ENCODE measurements at places on chromosomes 3 and 15. TPM values are rescaled to one million over a fixed set of nuclear protein-coding genes. Genes with fewer than 3 reads are reported as not detected.

- H3K36me3 ChIP-seq, result no peaks in the 10 kb centered on the region
- H3K4me3 ChIP-seq, result no peak overlapping the region
- peaks cover 3% of the 10 kb centered on the region for H3K27me3 ChIP-seq
- no peaks in the 10 kb centered on the region for H3K4me1 ChIP-seq
Observed at GRCh38 chr3:134743006-134743405, 52.1 kb upstream of the EPHB1 start.

- no peak overlapping the region for H3K27ac ChIP-seq
- H3K27me3 ChIP-seq, result peaks cover 18% of the 10 kb centered on the region
- no peaks in the 10 kb centered on the region for H3K36me3 ChIP-seq
- peak; percentile 71 for DNase-seq
- no peak overlapping the region for H3K4me3 ChIP-seq
- 0 out of 2 replicates have a peak, but pooled peaks cover 2% of the 10 kb centered on the region for H3K4me1 ChIP-seq
Observed at GRCh38 chr15:70569091-70569713, 194.2 kb downstream of the UACA start.

The MYH15 gene
- total RNA-seq, result 0.28 TPM

DNA sequence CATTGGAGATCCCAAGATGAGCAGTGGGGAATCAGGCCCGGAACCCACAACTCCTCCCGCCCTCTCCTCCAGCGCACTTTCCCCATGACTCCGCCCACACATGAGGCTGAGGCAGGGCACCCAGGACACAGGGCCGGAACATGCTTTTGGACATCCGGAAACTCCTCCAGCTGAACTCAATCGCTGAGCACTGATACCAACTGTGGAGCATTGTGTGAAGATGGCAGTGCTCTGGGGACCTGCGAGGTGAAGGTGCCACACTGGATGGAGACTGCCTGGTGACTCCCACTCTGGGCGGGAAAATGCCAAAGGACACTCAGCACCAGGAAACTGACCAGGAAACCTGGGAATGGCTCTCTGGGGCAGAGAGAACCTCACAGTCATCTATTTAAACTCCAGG, 189.1 kb downstream of the FAM43A start:
- no peak for DNase-seq
- no peaks in the 10 kb centered on the region for H3K27me3 ChIP-seq
- no peaks in the 10 kb centered on the region for H3K36me3 ChIP-seq

The SPSB4 gene
- total RNA-seq, result not detected

DNA sequence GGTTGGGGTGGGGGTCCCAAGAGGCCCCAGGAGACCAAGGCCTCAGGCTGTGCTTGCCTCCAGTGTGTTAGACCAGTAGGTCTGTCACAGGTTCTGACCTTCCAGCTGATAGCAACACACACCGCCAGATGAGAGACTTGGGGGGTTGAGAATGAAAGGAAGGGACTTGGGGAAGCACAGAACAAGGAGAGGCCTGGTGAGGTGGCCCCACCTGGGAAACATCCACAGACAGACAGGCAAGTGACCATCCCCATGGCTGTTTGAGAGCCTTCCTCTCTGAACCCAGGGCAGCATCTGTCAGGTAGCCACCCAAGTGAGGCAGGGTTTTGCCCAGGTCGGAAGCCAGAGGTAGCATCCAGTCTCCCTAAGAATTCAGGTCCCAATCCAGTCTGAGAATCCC, 35.0 kb upstream of the VPS8 start:
- H3K36me3 ChIP-seq, result no peaks in the 10 kb centered on the region
- no peaks in the 10 kb centered on the region for H3K27me3 ChIP-seq
- peaks cover 10% of the 10 kb centered on the region for H3K4me1 ChIP-seq
- H3K27ac ChIP-seq, result no peak overlapping the region
- H3K4me3 ChIP-seq, result no peak overlapping the region
- no peak for DNase-seq

The FBXL22 gene
- 0.28 TPM for total RNA-seq

DNA sequence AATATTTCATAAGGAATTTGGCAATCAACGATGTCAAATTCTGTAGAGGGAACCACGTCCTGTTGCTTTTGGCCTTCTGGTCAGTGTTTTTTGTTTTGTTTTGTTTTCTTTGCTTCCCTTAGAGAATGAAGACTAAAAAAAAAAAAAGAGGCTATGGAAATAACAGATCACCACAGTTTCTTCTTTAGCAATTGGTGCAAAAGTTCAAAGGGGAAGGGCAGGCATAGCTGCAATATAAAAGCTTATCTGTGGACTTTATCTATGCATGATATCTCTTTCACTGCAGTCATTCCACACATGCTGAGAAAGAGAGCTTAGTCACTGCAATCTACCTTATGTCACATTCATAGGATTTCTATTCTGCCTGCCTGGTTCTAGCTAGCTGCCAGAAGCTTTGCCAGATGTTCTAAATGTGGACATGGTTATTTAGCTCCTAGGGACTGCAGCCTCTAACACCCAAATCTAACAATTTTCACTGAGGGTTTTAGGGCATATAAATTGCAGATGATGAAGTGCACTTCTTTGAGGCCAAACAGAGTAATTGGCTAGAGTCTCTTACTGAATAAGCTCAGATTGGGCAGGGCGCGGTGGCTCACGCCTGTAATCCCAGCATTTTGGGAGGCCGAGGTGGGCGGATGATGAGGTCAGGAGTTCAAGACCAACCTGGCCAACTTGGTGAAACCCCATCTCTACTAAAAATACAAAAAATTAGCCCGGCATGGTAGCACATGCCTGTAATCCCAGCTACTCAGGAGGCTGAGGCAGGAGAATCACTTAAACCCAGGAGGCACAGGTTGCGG, 637.2 kb downstream of the NTRK3 start:
- H3K36me3 ChIP-seq, result no peaks in the 10 kb centered on the region
- DNase-seq, result peak; percentile 44
- H3K27me3 ChIP-seq, result no peaks in the 10 kb centered on the region
- no peak overlapping the region for H3K4me3 ChIP-seq
- no peak overlapping the region for H3K27ac ChIP-seq
- no peaks in the 10 kb centered on the region for H3K4me1 ChIP-seq

DNA sequence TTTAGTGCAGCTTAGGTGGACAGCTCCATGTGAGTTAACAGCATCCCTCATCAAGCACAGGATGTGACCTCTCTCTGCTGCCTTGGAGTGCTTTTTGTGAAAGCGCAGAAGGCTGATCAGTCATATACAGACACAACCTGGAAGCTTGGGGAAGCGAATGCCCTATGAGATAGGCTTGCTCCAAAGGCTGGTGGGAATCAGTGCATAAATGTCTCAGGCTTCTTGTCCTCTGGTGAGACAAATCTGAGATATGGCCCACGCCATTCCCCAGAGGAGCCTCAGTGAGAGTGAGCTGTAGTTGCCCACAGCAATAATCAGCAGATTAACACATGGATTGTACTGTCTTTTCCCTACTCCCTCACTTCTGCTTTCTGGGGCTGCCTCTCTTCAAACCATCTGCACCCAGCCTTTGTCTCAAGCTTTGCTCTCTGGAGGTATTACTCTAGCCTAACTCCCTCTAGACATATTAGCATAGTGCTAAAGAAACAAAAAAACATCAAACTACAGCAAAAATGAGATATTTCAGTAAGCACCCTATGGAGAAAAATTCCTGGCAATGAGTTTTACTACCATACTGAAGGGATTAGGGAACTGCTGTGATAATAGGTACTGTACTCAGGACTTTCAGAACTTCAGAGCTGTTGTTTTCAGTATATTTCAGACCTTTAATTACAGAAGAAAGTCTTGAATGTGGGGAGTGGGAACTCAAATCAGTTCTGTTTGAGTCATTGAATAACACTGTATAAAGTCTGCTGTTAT, 113.7 kb downstream of the OXSM start:
- no peaks in the 10 kb centered on the region for H3K27me3 ChIP-seq
- no peaks in the 10 kb centered on the region for H3K36me3 ChIP-seq
- peaks cover 2% of the 10 kb centered on the region for H3K4me1 ChIP-seq
- DNase-seq, result no peak
- H3K27ac ChIP-seq, result no peak overlapping the region
- no peak overlapping the region for H3K4me3 ChIP-seq

DNA sequence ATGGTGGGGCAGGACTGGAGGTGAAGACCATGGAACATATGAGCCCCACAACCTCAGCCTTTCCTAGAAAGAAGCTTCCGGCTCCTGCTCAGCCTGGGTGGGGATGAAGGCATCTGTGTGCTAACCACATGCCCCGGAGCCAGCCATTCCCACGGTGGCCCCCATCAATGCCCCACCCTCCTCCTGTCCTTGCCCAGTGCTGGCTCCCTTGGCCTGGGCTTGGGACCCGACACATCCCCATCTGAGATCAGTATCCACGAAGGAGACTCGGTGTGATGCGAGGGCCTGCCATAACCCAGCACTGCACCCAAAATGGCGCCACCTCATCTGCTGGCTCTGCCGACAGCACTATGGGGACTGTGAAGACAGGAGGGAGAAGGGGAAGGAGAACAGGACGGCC, 16.5 kb upstream of the PLXND1 start:
- no peak for DNase-seq
- H3K4me3 ChIP-seq, result no peak overlapping the region
- no peaks in the 10 kb centered on the region for H3K27me3 ChIP-seq
- H3K27ac ChIP-seq, result no peak overlapping the region
- H3K4me1 ChIP-seq, result peaks cover 20% of the 10 kb centered on the region
- no peaks in the 10 kb centered on the region for H3K36me3 ChIP-seq

- no peak overlapping the region for H3K4me3 ChIP-seq
- H3K27ac ChIP-seq, result no peak overlapping the region
- H3K4me1 ChIP-seq, result no peaks in the 10 kb centered on the region
- H3K36me3 ChIP-seq, result peaks cover 7% of the 10 kb centered on the region
- H3K27me3 ChIP-seq, result no peaks in the 10 kb centered on the region
Observed at GRCh38 chr3:183871541-183871940, 13.1 kb downstream of the PARL start.

GRCh38 chr3:150256318-150256717, 151.8 kb upstream of the TSC22D2 start:
- DNase-seq, result no peak
- no peaks in the 10 kb centered on the region for H3K27me3 ChIP-seq
- H3K4me1 ChIP-seq, result peaks cover 9% of the 10 kb centered on the region
- no peaks in the 10 kb centered on the region for H3K36me3 ChIP-seq
- no peak overlapping the region for H3K4me3 ChIP-seq

- no peaks in the 10 kb centered on the region for H3K36me3 ChIP-seq
- no peaks in the 10 kb centered on the region for H3K27me3 ChIP-seq
- no peaks in the 10 kb centered on the region for H3K4me1 ChIP-seq
Observed at GRCh38 chr3:166809520-166809919, 570.6 kb downstream of the ZBBX start.

The ENTPD3 gene
- not detected for total RNA-seq

The AADACL2 gene
- total RNA-seq, result not detected

DNA sequence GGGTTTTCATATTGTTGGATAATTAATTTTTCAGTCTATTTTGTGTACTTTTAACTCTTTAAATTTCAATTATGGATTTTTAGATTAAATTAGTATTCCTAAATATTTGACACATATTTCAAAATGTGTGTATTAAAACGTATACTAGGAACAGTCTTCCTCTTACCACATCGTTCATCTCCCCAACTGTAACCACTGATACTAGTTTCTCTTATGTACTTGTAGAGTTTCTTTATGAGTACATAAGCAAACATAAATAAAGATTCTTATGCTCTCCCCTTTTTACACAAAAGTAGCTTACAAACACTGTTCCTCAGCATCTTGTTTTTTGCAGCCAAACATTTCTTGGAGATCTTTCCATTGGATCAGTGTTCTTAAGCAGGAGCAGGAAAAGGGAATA, 45.9 kb downstream of the CMSS1 start:
- H3K36me3 ChIP-seq, result peaks cover 32% of the 10 kb centered on the region
- peaks cover 35% of the 10 kb centered on the region for H3K4me1 ChIP-seq
- DNase-seq, result no peak
- no peak overlapping the region for H3K27ac ChIP-seq
- H3K27me3 ChIP-seq, result no peaks in the 10 kb centered on the region
- H3K4me3 ChIP-seq, result no peak overlapping the region

DNA sequence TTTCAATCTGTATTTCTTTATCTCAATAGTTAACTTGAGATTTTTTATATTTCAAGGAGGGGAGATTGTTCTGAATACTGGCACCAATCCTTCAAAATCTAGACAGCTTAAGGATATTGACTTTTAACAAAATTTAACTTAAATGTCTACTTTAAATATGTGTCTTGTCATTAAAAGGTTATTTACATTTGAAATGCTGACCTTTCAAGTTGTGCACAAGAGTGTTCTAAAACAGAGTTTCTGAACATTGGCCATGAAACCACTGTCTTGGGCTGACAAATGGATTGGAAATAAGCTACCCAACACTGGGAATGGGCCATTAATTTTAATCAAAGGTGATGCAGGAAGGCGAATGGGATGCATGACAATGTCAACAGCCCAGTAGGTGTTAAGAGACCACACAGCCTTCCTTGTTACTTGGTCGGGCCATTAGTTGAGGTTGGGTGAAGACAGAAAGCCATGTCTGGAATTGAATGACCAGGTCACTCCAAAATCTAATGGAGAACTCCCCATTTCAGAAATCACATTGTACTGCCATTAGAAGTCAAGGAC, 128.5 kb downstream of the CDIN1 start:
- H3K4me1 ChIP-seq, result no peaks in the 10 kb centered on the region
- no peaks in the 10 kb centered on the region for H3K27me3 ChIP-seq
- H3K36me3 ChIP-seq, result no peaks in the 10 kb centered on the region
- no peak overlapping the region for H3K4me3 ChIP-seq

- H3K27ac ChIP-seq, result peak overlapping the region; percentile 96
- peak overlapping the region; percentile 96 for H3K4me3 ChIP-seq
- H3K36me3 ChIP-seq, result no peaks in the 10 kb centered on the region
- H3K4me1 ChIP-seq, result no peaks in the 10 kb centered on the region
Observed at GRCh38 chr3:195441476-195441991, 1.3 kb downstream of the ACAP2 start.

The TMOD2 gene
- 6.9 TPM for total RNA-seq

The RARRES1 gene
- 1.9 TPM for total RNA-seq

DNA sequence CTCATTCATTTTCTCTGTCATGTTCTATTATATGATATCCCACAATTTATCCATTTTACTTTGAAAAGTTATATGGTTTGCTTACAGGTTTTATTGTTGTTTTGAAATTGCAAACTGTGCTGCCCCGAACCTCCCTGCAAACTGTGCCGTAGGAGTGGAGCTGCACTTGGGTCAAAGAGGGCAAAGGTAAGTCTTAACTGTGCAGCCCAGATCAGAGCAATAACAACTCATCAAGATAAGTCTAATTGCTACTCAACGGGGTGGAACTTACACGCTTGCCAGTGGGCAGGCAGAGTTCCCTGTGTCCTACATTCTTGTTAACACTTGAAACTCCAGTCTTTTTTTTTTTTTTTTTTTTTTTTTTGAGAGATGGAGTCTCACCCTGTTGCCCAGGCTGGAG, 33.2 kb downstream of the ZDHHC19 start:
- peaks cover 3% of the 10 kb centered on the region for H3K4me1 ChIP-seq
- no peak overlapping the region for H3K4me3 ChIP-seq
- H3K27ac ChIP-seq, result no peak overlapping the region
- no peaks in the 10 kb centered on the region for H3K36me3 ChIP-seq
- no peak for DNase-seq
- peaks cover 5% of the 10 kb centered on the region for H3K27me3 ChIP-seq

The UCN2 gene
- 0.54 TPM for total RNA-seq

All from IMR-90 (cell line).